ENCODE measurements at places on chromosomes 3 and 15.

- DNase-seq = no peak
Observed at GRCh38 chr3:21117370-21117769, 633.6 kb downstream of the ZNF385D start.

- DNase-seq = peak; percentile 31
Observed at GRCh38 chr3:77467702-77468625, 428.1 kb downstream of the ROBO2 start.

DNA sequence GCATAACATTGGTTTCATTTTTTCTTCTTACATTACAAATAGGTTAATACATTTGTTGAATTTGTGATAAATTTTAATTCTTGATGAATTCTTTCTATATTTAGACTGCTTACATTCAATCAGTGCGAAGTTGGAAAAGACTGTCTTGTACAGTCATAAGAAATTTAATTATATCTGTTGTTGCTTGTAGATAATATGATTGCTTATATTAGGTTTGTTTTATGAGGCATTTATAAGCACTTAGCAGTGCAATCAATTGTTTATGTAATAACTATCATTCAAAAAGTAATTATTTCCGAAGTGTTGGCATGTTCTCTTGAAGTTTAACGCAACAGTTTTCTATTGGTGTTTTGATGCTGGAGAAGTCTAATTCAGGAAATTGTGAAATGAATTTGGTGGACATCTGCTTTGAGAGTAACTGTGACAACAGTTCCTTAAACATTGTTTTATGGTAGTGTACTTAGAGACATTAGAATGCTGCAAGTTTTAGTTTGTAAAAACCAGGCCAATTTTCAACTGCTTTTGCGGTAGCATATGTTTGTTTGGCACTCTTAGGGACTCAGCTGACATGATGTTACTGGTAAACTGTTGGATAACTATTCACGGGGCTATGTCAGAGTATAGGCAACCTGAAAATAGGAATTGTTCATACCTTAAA lies 99.7 kb downstream of the NAALADL2 start:
- peak; percentile 31 for DNase-seq

GRCh38 chr3:56321892-56322291 lies 146.4 kb downstream of the ERC2 start:
- DNase-seq = no peak

DNA sequence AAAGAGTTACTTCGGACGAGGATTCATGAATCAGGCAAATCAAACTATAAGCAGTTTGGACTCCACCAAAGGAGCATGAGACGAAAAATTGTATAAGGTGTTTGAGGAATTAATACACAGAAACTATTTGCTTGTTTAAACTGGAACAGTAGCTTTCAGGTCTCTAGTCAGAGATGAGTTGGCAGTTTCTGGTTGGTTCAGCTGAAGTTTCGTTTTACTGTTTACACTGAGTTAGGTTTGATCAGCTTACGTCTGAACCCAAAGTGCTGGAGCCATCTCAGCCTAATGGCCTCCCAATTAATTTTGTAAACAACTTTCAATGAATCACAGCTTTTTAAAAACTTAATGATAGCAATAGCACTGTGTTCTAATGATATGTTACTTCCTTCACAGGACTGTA lies 703.7 kb downstream of the NLGN1 start:
- no peak for DNase-seq

- no peak for DNase-seq
Observed at GRCh38 chr3:30530084-30530483, 76.3 kb upstream of the TGFBR2 start.

DNA sequence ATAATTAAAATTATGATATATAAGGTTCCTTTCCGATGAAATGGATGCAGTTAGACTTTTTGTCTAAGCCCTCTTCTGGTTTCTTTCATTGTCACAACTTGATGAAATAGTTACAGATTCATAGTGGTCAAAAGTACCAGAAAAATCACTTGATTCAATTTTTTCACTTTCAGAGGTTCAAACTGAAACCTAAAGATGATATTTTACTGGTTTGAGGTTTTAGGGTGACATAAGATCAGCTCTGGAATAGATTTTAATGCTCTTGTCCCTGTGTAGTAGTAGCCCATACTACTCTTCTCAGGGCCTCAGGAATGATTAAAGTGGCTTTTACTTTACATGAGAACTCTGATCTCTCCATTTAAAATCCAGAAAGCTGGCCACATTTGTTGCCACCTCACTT lies 479.1 kb upstream of the ZNF717 start:
- DNase-seq = no peak

- DNase-seq = no peak
Observed at GRCh38 chr3:140854961-140855360, 86.7 kb upstream of the SLC25A36 start.

GRCh38 chr3:101784855-101785613 lies 6.0 kb downstream of the NXPE3 start:
- DNase-seq = no peak
